ENCODE measurements at places on chromosomes 2 and 18.

DNA sequence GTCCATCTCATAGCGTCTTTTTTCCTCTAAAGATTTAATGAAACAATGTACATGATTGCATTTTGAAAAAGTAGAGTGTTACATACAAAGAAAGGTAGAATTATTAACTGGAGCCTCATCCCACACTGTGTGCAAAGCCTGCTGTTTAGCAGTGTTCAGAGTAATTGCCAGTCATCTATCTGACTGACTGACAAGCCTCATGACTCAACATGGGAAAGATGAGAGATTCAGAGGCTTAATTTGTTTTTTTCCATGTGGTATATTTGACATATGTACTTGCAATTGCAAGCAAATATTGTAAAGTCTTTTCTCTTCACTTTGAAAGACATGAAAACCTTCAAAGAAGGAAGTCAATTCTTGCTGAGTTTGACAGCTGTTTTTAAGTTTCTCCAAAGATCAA, 14.7 kb downstream of the PCARE start:
- no peak for DNase-seq

DNA sequence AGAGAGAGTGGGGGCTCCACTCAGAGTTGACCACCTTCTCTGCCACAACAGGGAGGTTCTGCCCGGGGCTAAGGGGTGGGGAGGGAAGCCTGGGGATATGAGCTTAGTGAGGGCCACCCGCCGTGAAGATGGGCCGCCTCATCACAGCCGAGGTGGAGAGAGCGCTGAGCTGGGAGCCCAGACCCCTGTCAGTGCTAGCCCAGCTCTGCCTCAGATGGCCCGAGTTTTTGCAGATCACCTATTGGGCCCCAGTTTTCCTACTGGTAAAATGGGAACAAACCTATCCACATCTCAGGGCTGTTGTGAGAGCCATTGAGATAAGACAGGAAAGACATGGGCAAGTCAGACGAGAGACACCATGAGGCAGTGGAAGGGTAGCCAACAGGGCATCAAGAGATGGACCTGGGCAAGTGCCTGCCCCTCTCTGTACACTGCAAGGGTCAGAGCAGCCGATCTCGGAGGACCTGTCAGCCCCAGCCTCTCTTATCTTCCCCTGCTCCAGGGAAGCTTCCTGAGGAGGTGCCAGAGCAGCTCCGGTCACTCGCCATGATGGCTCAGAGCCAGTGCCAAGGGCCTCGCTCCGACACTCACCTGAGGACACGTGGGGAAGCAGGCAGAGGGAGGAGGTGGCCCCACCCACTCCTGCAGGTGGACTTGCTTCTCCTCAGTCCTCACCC, 88.9 kb downstream of the MCFD2 start:
- DNase-seq: no peak

- DNase-seq: no peak
Measured at GRCh38 chr2:42196403-42197267, 27.5 kb downstream of the EML4 start.

GRCh38 chr2:219433666-219434467, 776 bp upstream of the SPEG start:
- no peak for DNase-seq

GRCh38 chr2:105490956-105491355, 92.1 kb upstream of the FHL2 start:
- no peak for DNase-seq

GRCh38 chr2:239827523-239827890, 197.6 kb downstream of the NDUFA10 start:
- no peak for DNase-seq

GRCh38 chr2:216206821-216207220, 97.7 kb downstream of the XRCC5 start:
- DNase-seq: no peak

DNA sequence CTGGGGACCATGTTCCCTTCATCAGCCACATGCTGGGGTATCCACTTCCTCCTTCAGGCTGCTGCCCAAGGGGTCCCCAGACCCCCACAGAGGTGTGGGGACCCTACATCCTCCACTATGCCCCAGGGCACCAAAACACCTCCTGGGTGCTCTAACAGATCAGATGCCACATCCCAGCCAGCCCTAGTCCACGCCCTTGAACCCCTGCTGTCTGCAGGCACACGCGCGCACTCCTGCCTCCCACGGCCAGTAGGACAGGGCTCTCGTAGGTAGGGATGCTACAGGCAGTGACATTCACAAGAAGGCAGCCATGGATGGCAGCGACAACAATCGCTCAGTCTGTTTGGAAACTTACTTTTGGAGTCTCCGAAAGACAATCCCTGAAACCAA, 3.0 kb upstream of the GPC1 start:
- DNase-seq: no peak

DNA sequence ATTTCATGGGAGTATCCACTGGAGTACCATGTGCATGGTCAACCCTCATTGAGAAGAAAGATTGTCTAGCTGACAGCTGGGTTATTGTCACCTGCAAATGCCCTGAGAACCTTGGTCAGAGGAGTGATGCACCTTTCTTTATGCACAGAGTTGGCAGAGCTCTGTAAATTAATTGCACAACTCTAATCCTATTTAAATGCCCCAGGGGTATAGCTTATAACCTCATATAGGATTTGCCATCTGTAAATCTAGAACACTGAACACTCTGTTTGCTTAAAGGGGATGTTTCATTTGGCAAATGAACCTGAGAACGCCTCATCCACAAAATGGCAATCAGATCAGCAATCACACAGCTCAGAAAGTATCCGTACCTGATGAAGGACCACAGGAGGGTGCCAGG, 71.8 kb upstream of the SP5 start:
- no peak for DNase-seq

GRCh38 chr2:137689549-137689948, 274.7 kb upstream of the HNMT start:
- no peak for DNase-seq

Measured in stimulated activated CD8-positive, alpha-beta memory T cell treated with anti-CD3 and anti-CD28 coated beads, Interleukin-15, amount 100 ng/mL, for 24 hours (primary cell).